Stimulated activated CD4-positive, alpha-beta T cell treated with anti-CD3 and anti-CD28 coated beads, Interleukin-1b, Interleukin-23, amount 100 ng/mL, for 48 hours (primary cell): ENCODE measurements at places on chromosomes 2 and 18.

DNA sequence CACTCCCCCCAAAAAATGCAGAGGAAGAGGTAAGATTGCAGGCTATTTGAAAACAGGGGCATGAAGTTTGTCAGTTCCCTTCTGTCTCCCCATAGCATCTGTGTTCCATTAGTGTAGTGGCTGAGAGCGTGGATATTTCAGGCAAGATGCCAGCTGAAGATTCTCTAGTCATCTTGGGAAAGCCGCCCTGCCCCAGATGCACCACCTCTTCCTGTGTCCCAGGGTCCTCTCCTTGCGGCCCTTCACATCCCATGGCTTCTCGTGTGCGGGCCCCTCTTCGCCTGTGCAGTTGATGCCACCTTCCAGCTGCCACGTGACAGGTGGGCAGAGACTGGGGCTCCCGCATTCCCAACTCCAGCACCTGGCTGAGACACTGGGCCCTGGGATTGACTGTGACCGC lies 16.1 kb downstream of the TMEM127 start:
- no peak for DNase-seq

- DNase-seq = no peak
Measured at GRCh38 chr2:41993435-41993925, 54.3 kb upstream of the PKDCC start.

DNA sequence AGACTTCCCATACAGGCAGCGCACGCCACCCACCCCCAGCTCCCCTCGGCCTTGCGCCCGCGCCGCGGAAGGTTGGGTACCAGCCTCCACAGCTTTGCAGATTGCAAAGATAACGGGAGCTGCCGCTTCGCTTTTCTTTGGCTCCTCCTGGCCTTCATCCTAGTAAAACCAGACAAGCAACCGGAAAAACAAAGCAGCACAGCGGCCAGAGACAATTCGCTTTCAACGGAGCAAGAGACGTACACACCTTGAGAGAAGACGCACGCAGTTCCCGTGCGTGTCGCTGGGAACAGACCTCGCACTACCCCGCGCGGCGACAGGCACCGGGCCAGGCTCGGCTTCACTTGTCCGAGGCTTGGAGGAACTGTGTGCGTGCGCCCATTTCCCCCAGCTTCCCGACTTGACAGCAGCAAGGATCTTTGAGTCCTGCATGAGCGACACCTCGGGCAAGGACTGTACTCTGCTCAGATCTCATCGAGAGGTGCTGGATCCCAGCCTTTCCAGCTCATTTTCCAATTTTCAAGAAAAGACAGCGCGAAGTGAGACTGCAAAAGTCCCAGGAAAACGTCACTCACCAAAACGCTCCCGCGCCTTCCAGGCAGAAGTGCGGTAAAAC lies 964 bp downstream of the ZBTB7C start:
- no peak for DNase-seq

DNA sequence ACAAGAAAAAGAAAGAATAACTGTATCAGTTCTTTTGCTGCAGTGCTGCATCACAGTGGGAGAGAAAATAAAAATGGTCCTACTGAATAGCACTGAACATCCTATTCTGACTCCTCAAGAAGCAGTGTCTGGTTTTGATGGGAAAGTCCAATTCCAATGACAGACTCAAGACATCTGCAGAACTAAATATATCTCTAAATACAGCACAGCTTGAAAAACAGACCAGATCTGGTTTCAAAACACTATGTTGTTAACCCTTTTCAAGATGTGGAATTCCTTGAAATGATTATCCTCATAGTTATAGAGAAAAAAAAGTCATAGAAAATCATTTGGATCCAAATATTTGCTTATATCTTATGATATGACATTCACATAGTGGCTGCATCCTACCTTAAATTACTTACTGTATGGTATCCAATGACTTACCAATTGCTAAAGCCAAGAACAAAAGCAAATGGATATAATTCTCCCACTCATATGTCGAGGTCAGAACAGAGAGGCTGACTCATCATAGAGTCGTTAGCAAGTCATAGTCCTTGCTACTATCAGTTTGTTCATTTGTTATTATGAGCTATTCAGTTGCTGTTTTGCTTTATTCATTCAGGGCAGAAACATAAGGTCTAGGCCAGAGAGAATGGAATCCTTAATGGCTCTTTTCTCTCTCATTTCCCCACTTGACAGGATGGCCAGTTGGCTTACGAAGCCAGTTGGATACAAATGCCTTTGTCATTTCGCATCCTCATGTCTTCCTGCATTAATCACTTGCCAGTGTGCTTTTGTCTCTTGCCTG lies 62.5 kb upstream of the ACVR2A start:
- DNase-seq = no peak

GRCh38 chr2:35548171-35548570 lies 807.4 kb upstream of the CRIM1 start:
- DNase-seq = no peak

- peak; percentile 17 for DNase-seq
Measured at GRCh38 chr2:207768168-207768865, 1.4 kb downstream of the FZD5 start.

DNA sequence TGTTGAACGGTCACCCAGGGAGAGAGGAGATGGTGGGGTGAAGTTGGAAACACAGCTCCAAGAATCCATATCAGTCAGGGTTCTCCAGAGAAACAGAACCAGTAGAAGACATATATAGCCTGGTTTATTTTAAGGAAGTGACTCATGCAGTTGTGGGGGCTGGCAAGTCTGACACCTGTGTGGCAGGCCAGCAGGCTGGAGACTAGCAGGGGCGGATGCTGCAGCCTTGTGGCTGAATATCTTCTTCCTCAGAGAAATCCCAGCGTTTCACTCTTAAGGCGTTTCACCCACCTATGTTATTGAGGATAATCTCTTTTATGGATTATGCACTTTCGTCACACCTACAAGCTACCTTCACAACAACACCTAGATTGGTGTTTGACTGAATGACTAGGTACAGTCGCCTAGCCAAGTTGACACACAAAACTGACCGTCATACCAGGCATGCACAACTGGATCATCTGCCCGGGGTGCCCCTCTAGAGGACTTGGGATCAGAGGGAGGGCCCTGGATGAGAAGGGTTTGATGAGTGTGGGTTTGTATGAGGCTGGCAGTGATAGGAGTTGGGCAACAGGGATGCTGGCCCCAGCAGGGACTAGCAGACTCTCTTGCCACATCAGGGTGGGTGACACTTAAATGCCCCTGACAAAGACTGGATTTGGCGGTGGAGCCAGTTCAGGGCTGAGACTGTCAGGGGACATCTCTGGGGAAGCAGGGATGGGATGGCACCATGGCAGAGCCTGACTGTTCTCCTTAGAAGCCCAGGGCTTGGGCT lies 23.4 kb downstream of the MROH2A start:
- DNase-seq = no peak

GRCh38 chr2:182509216-182509615 lies 82.4 kb upstream of the PDE1A start:
- no peak for DNase-seq

- DNase-seq = no peak
Measured at GRCh38 chr2:102025583-102026267, 34.0 kb downstream of the IL1R2 start.

DNA sequence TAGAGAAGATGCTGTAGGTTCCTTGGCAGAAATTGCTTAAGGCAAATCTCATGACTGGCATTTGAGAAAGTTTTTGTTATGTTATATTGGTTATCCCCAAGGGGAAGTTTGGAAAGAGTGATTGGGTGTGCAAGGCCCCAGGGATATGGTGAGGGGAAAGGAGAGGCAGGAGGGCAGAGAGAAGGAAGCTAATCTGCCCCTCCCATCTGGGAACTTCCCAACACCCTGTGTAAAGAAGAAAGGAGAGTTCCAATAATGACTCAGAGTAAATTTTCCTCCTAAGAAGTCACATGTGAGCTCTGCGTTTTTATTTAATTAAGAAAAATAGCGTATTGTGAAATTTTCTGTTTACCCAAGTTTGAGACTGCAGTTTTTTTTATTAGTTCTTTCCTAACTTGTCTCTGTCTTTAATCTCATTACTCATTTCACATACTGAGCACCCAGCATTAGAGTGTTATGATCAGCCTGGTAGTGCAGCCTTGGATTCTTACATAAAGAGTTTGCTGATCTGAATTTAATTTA lies 3.1 kb upstream of the KYNU start:
- DNase-seq = no peak

- DNase-seq = no peak
Measured at GRCh38 chr2:178860551-178860950, 53.3 kb upstream of the TTN start.

- DNase-seq = no peak
Measured at GRCh38 chr2:65345631-65346030, 86.8 kb downstream of the SPRED2 start.

- no peak for DNase-seq
Measured at GRCh38 chr2:117273009-117273671, 541.4 kb upstream of the DDX18 start.
